Activated CD4-positive, CD25-positive, alpha-beta regulatory T cell treated with anti-CD3 and anti-CD28 coated beads, Interleukin-2, amount 50 U/mL, for 24 hours (primary cell): ENCODE measurements at places on chromosomes 4 and X.
A peak's percentile ranks its signal among the peaks of the same experiment; 100 is the strongest.

GRCh38 chr4:166823126-166823525, 411.2 kb downstream of the SPOCK3 start:
- ATAC-seq = no peak

DNA sequence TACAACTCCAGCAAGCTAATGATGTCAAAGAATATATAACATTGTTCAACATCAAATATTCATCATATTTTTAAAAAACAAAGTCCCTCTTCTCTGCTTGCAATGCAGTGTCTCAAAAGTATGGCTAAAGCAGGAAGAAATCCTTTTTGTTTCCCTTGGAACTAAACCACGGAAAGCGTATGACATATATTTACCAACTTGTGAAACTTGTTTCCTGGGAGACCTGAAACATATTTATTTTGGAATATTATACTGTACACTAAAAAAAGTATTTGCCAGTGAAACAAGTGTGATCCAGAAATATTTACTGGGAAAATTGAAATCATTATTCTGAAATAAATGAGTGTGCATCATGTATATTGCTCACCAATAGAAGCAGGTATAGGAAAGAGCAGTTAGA, 156.0 kb upstream of the ANKRD50 start:
- ATAC-seq = no peak

- ATAC-seq = no peak
Observed at GRCh38 chrX:110006821-110007375, 4.0 kb downstream of the TMEM164 start.

DNA sequence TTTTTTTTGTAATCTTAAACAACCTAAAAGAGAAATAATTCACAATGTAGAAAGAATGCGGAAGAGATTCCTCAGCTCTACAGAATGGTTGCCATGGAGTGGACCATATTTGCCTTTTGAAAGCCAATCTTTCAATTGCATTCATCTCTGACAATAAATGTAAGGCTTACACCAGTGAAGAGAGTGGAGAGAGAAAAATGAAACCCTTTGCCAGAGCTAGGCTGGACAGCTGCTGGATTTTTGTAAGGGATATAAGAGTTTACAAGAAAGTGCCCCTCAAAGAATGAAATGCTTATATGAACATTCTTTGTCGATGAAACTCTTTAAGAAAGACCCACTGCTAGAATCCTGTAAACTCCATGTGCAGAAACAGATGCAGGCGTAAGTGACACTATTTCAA, 66.0 kb upstream of the FAT1 start:
- no peak for ATAC-seq

- ATAC-seq = no peak
Observed at GRCh38 chr4:41102414-41103092, 111.8 kb downstream of the APBB2 start.

GRCh38 chrX:24643116-24643515, 4.0 kb downstream of the PCYT1B start:
- no peak for ATAC-seq

DNA sequence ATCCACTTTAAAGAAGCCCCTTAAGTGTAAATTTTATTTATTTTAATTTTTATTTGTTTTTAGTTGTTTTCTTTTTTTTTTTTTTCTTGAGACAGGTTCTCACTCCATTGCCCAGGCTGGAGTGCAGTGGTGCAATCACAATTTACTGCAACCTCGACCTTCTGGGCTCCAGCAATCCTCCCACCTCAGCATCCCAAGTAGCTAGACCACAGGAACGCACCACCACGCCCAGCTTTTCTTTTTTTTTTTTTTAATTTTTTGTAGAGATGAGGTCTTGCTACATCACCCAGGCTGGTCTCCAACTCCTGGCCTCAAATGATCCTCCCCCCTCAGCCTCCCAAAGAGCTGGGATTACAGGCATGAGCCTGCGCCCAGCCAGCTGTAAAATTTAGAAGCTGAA, 6.0 kb downstream of the SAT1 start:
- no peak for ATAC-seq

- ATAC-seq = no peak
Observed at GRCh38 chr4:48405924-48406323, 64.6 kb downstream of the SLAIN2 start.

DNA sequence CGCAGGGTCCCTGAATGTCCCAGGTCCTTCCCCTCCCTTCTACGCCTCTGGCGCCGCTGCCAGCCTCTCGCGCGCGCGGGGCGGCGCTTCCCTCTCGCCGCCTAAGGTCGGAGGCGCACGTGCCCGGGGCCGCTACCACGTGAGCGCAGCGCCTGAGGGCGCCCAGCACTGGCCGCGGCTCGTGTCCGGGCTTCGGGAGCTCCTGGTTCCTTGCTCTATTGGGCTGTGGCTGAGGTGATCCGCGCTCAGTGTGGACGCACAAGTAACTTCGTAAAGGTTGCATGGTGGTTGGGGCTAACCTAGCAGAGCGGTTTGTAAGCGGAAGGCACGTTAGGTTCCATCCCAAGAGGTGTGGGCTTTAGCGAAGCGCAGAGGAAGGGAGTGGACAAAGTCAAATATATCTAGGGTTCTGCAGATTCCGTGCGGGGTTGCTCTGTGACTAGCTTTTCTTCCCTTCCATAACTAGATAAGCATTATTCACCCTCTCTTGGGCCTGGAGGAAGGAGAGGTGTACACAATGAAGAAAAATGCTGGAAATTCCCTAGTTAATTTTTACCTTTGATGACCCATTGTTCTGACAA, 1.8 kb downstream of the TLL1 start:
- no peak for ATAC-seq

- no peak for ATAC-seq
Observed at GRCh38 chr4:81600520-81601357, 129.0 kb upstream of the RASGEF1B start.

DNA sequence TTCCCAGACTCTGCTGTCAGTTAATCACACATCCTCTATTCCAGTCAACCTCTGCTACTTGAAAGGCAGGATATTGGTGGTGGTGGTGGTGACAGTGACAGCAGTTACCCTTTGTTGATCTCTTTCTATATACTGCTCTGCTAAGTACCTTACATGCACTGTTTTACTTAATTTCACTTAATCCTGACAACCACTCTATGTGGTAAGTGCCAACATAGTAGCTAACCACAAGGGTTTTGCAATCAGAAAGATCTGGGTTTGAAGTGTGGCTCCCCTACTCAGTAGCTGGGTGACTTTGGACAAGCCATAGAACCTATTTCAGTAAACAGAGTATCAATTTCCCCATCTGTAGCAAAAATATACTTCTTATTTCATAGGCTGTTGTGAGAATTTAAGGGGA, 24.2 kb upstream of the F9 start:
- no peak for ATAC-seq

- ATAC-seq = no peak
Observed at GRCh38 chrX:148715361-148715760, 214.9 kb downstream of the AFF2 start.

DNA sequence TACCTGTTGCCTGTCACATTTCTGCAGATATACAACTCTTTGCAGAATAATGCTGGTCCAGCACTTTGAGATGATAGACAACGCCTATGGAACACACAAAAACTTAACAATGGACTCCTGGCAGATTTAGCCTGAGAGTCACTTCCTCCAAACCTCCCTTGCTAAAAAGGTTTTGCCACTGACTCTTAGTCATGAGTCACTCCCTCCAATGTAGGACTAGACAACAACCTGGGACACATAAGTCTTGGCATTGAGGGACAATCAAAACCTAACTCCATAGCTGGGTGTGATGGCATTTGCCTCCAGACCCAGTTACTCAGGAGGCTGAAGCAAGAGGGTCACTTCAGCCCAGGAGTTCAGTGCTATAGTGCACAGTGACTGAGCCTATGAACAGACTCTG, 22.0 kb upstream of the EIF4E start:
- no peak for ATAC-seq

DNA sequence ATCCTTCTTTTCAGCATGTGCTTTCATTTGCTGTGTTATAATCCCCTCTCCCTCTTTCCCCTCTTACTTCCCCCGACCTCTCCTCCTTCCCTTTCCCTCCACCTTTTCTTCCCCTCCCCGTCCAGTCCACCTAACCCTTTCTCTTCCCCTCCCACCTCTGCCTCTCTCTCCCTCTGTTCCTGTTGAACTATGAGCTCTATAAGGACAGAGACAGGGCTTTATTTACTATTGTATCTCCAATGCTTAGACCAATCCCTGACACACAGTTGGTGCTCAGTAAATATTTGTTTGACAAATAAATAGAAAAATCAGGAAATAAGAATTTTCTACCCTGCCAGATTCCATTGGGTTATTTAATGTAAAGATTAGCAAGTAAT, 60.8 kb downstream of the EGF start:
- no peak for ATAC-seq

GRCh38 chr4:115234405-115235093, 121.1 kb upstream of the NDST4 start:
- no peak for ATAC-seq

DNA sequence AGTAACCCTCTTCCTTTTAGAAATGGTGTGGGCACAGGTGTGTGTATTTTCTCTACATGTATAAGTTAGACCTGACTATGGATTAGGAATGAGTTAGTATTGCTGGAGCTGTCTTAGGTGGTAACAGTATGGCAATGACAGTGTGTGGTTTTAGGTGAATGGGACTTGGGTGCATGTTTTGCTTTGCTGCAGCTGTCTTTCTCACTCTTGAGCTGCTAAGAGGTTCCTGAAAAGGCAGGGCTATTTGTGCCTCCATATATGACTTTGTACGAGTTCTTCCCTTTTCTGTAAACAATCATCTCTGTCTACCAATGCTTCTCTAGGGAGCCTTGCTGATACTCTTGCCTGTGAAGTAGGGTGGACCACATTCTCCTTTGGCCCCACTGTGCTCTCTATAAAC, 234.8 kb upstream of the HHIP start:
- no peak for ATAC-seq

- ATAC-seq = no peak
Observed at GRCh38 chr4:57020467-57021101, 41.9 kb downstream of the POLR2B start.

DNA sequence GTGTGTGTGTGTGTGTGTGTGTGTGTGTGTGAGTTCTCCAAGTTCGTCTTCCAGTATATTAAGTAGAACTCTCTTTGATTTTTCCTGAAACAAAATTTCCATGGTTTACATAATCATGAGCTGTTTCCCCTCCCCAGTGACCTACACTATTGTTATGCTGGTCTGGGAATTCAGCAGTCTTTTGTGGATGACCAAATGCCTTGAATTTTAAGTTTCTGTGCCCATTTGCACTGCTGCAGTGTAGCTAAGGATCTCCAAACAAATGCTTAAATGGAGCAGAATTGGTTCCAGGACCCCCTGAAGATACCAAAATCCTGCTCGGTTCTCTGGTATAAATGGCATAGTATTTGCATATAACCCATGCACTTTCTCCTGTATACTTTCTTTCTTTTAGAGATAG, 77.2 kb upstream of the SLC34A2 start:
- ATAC-seq = no peak

GRCh38 chr4:101307899-101308298, 39.4 kb downstream of the PPP3CA start:
- ATAC-seq = peak; percentile 30

DNA sequence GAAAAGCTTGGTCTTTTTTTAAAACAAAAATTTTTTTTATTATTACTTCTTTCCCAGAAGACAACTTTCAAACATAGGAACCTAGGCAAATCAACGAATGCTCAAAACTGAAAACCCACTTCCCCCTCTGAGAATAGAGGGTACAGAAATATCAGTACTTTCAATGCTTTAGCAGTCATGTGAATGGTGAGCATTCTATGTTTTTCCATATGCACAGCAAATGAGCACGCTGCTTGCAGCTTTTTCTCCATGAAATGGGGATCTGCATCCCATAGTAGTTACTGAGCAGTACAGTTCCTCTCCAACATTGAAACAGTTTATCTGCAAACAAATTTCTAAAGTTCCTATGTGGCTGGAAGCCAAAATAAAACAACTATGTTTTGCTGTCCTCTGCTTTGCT, 108.4 kb upstream of the BMP2K start:
- ATAC-seq = no peak

DNA sequence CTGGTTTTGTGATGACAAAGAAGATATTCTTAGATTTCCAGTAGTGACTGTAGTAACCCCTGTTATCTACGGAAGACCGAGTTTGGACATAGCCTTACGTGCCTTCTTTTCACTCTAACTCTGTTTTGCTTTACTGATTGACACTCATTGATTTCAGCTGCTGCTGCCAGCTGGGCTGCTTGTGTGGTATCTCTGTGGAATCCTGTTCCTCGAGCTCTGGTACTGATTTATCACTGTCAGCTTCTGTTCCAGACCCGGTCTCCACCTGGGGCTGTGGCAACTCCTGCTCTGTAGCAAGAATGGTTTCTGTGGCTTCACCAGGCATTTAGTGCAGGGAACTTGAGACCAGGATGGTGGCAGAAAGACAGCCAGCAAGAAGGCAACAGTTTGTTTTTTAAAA, 24.6 kb upstream of the LAP3 start:
- no peak for ATAC-seq

GRCh38 chr4:8897251-8898167, 25.9 kb upstream of the HMX1 start:
- ATAC-seq = no peak

DNA sequence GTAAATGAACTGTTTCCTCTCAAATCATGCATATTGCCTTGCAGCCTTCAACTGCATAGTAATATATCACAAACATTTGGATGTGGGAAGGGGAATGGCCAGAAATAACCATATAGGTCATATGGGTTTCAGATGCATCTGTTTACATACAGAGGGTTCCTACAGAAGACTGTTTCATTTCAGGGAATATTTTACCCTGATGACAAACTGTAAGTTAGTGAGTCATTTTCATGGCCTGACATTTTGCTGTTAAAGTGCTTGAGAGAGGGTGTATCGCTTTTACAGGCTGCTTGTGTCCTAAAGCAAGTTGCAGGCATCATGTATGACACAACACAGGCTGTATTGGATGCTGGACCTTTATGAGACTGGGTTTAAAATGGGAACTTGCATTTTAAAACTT, 25.5 kb upstream of the AMOT start:
- no peak for ATAC-seq

- no peak for ATAC-seq
Observed at GRCh38 chr4:177008836-177009501, 216.2 kb upstream of the VEGFC start.

DNA sequence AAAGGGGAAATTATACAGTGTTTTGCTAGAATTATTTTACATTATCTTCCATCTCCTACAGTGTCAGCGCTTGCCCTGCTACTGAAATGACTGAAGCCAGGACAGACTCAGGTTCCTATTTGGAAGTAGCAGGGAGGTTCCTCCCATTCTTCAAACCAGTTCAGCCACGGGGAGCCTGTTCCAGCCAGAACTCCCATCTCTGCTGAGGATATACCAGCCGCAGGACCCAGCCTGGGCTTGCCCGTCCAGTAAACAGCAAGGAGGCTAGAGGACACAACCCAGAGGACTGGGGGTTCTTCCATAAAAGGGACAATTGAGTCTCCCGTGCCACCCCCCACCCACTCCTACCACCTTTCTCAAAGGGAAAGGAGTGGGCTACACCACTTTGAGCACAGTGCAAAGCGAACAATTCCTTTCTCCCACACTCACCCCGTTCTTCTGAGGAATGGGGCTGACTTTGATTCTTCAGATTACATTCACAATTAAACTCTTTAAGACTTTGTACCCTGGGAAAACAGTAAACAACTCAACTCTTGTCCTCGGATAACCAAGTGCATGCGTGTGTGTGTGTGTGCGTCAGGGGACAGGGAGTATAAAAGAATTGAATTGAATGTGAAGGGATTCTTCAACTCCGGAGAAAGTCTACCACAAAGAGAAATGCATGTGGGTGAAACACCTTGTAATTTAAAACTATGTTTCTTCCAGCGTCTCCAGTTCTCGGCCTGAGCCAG, 31.0 kb upstream of the PPARGC1A start:
- no peak for ATAC-seq

- ATAC-seq = no peak
Observed at GRCh38 chr4:18180892-18181291, 159.3 kb upstream of the LCORL start.

GRCh38 chr4:90951037-90951436, 823.8 kb downstream of the CCSER1 start:
- no peak for ATAC-seq
